Epithelial cell of proximal tubule (primary cell): ENCODE measurements at places on chromosomes 13 and 19. TPM values are rescaled to one million over a fixed set of nuclear protein-coding genes. Genes with fewer than 3 reads are reported as not detected.

DNA sequence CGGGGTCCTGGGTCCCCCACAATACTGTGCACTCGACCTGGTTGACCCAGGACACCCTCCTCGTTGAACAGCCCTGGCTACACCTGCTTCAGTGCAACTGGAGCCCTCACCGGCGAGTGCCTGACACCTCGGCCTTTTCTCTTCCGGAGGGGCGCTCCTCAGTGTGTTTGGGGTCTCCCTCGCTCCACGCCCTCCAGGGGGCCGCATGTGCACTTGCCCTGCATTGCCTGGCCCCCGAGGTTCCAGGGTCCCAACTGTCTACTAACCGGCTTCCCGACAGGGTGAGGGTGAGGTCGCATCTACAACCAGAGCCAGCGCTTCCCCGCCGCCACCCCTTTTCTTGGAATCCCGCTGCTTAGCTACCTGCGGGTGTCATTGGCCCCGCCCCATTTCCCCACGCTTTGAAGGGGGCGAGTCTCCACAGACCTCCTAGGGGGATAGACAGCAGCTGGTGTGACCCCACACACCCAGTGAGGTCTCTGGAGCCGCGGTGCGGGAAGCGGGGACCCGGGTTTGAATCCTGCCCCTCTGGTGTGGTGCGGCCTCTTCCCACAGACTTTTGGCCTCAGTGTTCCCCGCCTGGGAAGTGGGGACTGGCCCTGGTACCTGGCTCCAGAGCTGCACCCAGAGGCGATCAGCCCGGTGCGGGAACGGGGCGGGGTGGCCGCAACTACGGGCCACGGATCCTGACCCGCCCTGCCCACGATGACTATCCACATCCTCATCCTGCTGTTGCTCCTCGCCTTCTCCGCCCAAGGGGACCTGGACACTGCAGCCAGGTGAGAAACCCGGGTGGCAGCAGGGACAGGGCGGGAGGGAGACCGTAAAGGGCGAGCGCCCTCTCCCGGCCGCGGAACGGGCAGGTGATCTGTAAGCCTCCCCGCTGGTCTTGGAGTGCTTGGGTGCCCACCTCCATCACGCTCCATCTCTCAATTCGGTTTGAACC lies at the start of gene ADM5:
TSS of gene ADM5 (plus strand) at position 462 of the 946 bp plus-strand sequence. CDS start at position 706, 244 bp downstream.
- no peak for DNase-seq

- DNase-seq, result no peak
Observed at GRCh38 chr13:23330356-23330755, 103.1 kb downstream of the SACS start.

- no peak for DNase-seq
Observed at GRCh38 chr19:40332669-40333068, 15.5 kb downstream of the C19orf47 start.

GRCh38 chr19:8352134-8352827 lies 9.2 kb upstream of the KANK3 start:
- DNase-seq, result no peak

GRCh38 chr13:32515246-32515645 lies 23.3 kb downstream of the N4BP2L2 start:
- no peak for DNase-seq

- no peak for DNase-seq
Observed at GRCh38 chr19:49362929-49363267, 682 bp upstream of the TEAD2 start.

DNA sequence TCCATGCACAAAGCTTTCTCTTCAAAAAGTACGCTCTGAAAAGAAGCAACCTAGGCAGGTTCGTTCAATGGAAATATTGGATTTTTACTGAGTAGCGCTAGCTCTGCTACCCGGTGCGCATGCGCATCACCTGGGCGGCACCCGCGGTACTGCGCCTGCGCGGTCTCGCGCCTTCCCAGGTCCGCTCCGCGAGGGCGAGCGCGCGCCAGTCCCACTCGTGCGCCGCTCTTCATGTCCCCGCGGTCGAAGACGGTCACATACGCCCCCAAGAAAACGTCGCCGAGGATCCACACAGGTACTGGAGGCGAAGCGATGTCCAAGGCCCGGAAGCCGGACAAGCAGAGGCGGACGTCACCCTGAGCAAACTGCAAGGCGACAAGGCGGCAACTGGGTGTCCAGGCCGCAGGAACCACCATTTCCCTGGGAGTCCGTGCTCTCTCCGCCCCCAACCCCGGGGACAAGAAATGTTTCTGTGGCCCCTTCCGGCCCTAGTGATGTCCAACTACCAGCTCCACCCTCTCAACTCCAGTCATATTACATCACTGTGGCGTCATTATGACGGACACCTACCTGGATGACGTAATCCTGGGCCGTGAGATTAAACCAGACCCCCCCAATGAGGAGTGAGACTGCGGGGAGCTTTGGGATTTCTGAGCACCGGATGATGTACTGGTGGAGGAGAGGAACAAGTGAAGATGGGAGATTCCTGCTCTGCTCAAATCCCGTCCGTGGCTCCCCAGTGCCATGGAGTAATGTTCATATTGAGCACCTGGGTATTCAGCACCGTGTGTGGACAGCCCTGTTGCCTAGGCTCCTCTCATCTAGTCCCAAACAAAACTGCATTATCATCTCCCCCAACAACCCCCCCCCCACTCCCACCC lies 4.8 kb upstream of the KCNC3 start:
- DNase-seq, result no peak

- no peak for DNase-seq
Observed at GRCh38 chr19:53808710-53809125, 15.4 kb downstream of the NLRP12 start.

- DNase-seq, result no peak
Observed at GRCh38 chr19:38453596-38453995, 20.1 kb downstream of the RYR1 start.

DNA sequence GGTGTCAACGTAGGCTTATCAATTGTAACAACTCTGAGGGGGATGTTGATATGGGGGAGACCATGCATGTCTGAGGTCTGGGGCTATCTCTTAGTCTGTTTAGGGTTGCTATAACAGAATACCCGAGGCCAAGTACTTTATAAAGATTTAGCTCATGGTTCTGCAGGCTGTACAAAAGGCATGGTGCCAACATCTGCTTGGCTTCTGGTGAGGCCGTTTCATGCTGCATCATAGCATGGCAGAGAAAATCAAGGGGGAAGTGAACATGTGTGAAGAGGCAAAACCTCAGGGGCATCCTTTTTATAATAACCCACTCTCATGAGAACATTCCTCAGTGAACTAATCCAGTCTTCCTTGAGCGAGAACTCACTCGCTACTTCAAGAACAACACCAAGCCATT lies 353.8 kb downstream of the ENOX1 start:
- DNase-seq, result no peak

- DNase-seq, result no peak
Observed at GRCh38 chr19:30090476-30090875, 148.4 kb downstream of the URI1 start.

DNA sequence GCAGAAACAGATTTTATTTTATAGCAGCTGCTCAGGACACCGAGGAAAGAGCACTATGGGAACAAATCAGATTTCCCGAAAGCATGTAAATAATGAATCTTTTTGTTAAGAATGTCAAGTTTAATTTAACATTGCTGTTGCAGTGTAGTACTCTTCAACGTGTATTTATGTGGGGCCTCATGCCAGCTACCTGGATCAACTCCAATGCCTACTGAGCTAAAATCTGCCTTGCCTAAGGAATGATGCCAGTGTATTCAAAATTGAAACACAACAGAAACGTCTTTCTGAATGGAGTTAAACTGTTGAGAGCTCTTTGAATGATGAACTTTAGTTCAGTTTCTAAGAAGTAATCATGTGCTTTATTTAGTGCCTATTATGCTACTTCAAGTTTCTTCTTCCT lies 1379.8 kb upstream of the ATXN8OS start:
- no peak for DNase-seq

DNA sequence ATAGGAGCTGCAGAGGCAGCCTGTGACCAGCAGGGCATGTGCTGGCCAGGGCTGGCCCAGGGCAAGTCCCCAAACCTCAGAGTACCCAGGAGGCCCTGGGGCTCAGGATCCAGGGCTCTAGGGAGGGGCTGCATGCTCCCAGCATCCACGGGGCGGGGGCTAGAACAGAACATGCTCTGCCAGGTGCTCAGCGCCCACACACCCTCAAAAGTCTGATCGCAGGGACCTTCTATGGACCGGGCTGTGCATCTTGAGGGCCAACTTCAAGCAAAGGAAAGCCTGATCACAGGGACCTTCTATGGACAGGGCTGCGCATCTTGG lies 33.5 kb downstream of the ELL start:
- no peak for DNase-seq

DNA sequence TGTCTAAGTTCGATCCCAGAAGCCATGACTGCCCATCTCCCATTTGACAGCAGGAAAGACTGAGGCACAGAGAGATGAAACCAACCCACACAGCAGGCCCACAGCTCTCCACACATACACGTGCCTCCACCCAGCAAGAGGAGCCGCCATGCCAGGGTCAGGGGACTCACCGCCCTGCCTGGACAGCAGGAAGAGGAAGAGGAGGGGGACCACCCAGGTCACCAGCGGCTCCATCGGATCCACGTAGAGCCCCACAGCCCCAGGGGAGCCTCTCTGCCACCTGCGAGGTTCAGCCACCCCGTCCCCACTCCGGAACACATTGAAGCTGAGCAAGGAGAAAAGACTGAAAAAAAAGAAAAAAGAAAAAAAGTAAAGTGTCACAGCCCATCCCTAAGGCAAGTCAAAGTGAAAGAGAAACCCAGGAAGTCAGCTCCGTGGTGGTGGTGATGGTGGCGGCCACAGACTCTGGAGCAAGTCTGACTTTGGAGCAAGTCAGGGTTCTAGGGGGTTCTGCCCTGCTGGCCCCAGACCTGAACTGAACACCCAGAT lies at the start of gene IL12RB1:
TSS of gene IL12RB1 (minus strand) at position 345 of the 549 bp plus-strand sequence. CDS start at position 234, 111 bp downstream.
- no peak for DNase-seq

DNA sequence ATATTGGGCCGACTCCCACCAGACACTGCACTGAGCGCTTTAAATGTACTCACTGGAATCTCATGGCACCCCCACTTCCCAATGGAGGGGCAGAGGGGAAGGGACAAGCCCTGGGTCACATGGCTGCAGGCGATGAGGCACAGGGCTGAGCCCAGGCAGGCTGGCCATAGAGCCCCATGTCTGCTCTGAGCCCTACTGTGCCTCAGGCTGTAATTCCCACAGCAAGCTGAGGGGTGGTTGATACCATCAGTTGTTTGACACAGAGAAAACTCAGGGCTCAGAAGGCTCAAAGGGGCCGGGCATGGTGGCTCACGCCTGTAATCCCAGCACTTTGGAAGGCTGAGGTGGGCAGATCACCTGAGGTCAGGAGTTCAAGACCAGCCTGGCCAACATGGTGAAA lies 25.1 kb downstream of the RFX1 start:
- no peak for DNase-seq

DNA sequence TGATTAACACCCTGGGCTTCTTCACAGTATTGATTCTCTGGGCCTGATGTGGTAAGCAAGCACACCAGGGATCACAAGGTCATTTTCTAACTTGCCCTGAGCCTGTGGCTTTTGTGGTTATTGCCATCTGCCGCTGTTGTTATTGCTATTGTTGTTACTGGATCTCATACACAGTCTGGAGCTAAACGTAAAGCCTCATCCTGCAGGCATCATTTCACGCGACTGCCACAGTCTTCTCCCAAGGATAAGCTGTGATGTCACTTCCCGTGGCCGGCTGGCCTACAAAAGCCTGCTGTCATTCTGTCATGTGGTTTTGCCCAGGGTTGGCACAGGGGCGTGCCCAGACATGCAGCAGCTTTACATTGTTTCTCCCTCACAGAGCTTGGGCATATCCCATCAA lies 154.0 kb upstream of the GPR12 start:
- no peak for DNase-seq

SLITRK5 gene
- under 0.01 TPM in 1 of 2 replicates, not detected in the other for total RNA-seq

TMEM91 gene
- 2.7 and 3.5 TPM in 2 replicates for total RNA-seq

CRLF1 gene
- total RNA-seq, result 0.58 TPM in 1 of 2 replicates, not detected in the other

DAPK3 gene
- total RNA-seq, result 112 and 124 TPM in 2 replicates

TLE2 gene
- total RNA-seq, result 1.6 and 2.9 TPM in 2 replicates

ZMYM5 gene
- 4.1 and 8.0 TPM in 2 replicates for total RNA-seq

ATF5 gene
- total RNA-seq, result 15.3 and 17.5 TPM in 2 replicates

LGALS7 gene
- total RNA-seq, result not detected in 2 replicates

SELENOV gene
- total RNA-seq, result 0.17 TPM in 1 of 2 replicates, not detected in the other
